Activated naive CD4-positive, alpha-beta T cell treated with anti-CD3 and anti-CD28 coated beads, Interleukin-2, amount 50 U/mL, for 72 hours (primary cell): ENCODE measurements at places on chromosomes 6 and 20. TPM values are rescaled to one million over a fixed set of nuclear protein-coding genes. Genes with fewer than 3 reads are reported as not detected.

TREML4 gene
- total RNA-seq, result not detected

ZC2HC1B gene
- not detected for total RNA-seq

MOXD1 gene
- total RNA-seq, result not detected

PSORS1C2 gene
- not detected for total RNA-seq

GRCh38 chr6:33343953-33344611 is 26.5 kb upstream of the ZBTB22 start:
- DNase-seq, result peak; percentile 21

DNA sequence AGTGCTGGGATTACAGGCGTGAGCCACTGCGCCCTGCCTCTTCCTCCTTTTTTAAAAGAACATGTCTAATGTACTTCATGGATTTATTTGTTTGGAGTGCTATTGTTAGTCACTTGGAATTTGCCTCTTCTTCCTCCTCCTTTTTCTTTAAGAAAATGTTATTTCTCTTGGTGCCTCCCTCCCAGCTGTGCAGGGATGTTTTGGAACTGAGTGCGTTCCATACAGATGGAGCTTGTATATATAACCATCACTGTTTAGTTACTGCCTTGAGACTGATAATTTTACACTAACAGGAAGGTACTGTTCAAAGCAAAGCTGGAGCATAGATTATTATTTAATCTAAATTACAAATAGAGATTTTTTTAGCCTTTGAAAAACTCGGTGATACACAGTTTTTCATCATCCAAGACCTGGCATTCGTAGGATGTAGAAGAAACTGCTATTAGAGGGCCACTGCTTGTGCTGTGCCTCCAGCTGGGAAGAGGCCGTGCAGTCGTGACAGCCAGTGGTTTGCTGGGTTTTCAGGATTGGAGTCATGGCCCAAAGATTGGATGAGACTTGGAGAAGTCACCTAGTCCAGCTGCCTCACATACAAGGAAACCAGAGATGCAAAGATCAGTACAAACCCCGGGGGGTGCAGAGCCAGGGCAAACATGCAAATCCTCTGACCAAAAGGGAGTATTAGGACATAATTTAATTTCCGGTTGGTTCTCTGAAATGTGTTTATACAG is 123.1 kb downstream of the PLEKHG1 start:
- no peak for DNase-seq

- DNase-seq, result no peak
Measured at GRCh38 chr6:165389534-165389933, 80.1 kb upstream of the C6orf118 start.

GRCh38 chr6:128394167-128394566 is 126.2 kb downstream of the PTPRK start:
- no peak for DNase-seq

DNA sequence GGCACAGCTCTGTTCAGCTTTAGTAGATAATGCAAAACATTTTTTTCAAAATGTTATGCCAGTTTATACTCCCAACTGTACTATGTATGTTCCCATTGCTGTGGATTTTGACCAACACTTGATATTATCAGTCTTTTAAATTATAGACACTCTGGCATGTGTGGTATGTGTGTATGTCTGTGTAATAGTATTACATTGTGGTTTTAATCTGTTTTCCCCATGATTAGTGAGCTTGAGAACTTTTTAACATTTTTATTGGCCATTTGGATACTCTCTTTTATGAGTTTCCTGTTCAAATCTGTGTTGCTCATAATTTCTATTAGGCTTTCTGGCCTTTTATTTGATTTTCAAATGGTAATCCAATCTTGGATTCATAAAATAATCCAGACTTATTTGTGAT is 69.2 kb upstream of the TXNDC5 start:
- DNase-seq, result no peak

GRCh38 chr20:16124491-16124890 is 448.8 kb downstream of the KIF16B start:
- no peak for DNase-seq

DNA sequence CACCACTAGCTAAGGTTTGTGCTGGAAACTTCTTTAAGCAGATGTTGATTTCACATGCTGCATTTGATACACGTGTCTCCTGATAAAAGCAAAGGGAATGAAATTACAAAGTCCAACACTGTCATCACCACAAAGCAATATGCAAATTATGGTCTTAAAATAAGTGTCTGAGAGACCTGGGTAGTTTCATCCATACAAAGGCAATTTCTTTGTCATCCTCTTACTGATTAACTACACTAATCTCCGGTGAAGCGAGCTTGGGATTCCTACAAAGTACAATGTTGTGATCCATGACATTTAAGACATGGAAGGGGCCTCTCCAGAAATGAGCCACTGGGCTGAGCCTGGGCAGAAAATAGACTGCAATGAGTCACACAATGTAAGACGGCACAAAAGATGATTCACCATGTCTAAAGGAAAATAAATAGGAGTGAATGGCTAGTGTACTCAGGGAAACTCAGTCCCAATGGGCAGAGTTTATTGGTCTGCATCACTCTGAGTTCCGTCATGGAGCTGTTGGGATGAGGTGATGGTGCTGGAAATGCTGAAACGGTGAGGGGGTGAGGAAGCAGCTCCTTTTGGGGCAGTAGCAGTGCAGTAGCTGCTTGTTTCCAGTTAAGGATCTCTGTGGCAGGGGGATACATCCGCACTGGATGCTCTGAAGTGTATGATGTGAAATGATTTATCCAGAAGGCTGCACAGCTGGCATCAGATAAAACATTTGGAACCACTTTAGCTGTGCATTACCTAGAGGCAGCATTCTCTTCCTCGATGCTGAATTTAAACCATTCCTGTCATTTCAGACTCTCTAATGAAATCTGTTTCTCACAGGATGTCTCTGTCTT is 103.3 kb downstream of the IBTK start:
- no peak for DNase-seq

GRCh38 chr6:3356056-3356823 is 97.5 kb downstream of the PSMG4 start:
- DNase-seq, result peak; percentile 21

- DNase-seq, result no peak
Measured at GRCh38 chr20:47618479-47618878, 116.8 kb downstream of the NCOA3 start.

GRCh38 chr6:137283940-137284810 is 65.0 kb upstream of the IFNGR1 start:
- no peak for DNase-seq

DNA sequence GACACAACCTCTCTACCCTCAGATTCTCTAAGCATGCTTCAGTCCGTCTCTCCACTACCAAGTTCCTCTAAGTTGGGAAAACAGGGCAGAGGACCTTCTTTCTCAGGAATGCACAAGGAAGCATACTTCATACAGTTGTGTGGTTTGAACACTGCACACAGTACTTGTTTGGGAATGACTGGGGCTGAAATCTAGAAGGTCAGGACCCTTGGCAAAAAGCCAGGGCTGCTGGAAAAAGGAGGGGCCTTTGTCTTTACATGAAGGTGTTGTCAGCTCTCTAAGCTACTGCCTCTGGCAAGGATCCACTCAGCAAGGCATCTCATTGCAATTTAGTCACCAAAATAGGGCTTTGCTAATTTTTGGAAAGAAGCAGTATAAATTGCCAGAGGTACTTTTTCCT is 20.7 kb upstream of the HEY2 start:
- DNase-seq, result no peak

GRCh38 chr6:32439602-32440214 is at the start of gene HLA-DRA:
TSS of gene HLA-DRA (plus strand) at chr6:32439887. CDS start at chr6:32439951, 64 bp downstream.
- peak; percentile 71 for DNase-seq

- DNase-seq, result no peak
Measured at GRCh38 chr20:58747211-58747610, 54.6 kb downstream of the NPEPL1 start.

DNA sequence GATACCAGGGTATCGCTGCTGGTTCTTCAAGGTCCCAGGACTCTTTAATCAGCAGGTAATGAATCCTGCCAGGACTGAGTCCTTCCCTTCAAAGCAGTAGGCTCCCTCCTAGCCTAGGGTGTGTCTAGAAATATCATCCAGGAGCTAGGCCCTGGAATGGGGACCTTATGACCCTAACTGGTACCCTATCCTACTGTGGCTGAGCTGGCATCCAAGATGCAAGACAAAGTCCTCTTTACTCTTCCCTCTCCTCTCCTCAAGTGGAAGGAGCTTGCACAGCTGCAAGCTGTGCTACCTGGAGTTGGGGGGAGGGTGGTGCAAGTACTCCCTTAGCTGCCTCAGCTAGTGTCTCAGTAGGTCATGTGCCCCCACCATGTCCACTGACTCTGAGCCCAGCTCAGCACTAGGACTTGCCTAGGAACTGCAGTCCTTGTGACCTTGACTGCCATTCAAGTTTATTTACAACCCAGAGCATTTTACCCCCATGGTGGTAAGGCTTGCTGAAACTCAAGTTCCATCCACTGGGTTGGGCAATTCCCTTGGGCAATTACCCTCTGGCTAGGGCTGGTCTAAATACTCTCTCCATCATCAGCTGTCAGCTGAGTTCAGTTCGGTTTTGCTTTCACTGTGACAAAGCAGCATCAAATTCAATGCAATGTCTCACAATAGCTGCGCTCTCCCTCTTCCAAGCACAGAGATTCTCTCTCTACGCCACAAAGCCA is 48.4 kb upstream of the TOP1 start:
- DNase-seq, result no peak

DNA sequence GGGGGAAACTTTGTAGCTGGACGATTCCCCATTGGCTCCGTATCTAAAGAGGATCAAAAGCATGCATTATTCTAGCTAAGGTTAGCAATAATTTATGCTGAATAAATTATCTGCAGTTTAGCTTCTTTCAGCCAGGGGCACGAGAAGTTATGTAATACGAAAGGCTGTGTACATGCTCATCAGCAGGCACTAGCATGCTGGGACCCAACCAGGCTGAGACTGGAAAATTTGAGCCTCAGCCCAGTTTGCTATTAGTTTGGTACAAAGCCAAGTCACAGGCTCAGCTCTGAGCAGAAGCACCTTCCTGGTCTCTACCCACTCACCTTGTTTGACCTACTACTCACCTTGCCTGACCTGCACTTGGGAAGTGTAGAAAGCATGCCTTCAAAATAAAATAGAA is 328.1 kb upstream of the ARID1B start:
- DNase-seq, result no peak

DNA sequence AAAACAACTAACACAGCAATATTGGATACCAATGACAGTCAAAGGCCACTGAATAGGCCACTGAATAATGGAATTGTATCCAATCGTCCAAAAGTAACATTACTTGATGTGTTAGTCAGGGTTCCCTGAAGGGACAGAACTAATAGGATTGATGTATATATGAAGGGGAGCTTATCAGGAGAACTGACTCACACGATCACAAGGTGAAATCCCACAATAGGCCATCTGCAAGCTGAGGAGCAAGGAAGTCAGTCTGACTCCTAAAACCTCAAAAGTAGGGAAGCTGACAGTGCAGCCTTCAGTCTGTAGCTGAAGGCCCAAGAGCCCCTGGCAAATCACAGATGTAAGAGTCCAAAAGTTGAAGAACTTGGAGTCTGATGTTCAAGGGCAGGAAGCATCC is 571.4 kb downstream of the PRKN start:
- no peak for DNase-seq

DNA sequence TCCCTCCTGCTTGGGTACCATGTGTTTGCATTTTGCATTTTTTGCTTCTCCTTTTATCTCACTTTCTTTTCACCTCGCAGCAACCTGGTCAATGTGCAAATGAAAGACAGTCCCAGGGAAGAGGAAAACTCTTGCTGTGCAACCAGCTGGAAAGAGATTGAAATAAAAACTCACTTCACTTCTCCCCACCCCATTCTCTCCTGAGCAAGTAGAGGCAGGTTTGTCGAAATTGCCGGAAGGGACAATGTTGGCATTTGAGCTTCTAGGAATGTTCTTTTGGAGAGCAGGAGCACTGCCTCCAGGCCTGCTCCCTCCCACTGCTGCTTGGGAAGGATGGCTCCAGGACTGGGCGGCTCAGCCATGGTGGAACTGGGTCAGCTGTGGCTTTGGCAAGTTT is 30.6 kb downstream of the KCNG1 start:
- DNase-seq, result no peak

- no peak for DNase-seq
Measured at GRCh38 chr6:10962673-10963072, 75.8 kb downstream of the SYCP2L start.

- DNase-seq, result no peak
Measured at GRCh38 chr6:25669413-25669812, 17.4 kb downstream of the SCGN start.

DNA sequence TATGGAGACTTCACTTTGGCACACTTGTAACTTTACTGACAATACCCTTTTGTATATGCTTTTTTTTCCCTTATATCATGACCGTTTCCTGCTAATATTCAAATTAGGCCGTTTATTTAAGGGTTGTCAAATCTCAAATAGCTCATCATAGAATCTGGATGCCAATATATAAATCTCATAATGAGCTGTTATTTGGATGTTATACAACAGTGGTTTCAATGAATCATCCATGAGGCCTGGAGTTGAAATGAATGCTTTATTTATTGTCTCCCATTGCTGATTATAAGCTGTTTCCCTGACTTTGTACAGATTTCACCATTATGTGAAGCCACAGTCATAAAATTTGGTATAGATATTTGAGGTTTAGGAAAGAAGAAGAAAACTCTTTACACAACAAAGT is 256.1 kb downstream of the PLCB1 start:
- DNase-seq, result no peak
